ENCODE measurements at places on chromosomes 3 and 15. TPM values are rescaled to one million over a fixed set of nuclear protein-coding genes. Genes with fewer than 3 reads are reported as not detected.

The CPNE9 gene
- total RNA-seq, result 0.59 TPM

The ITIH3 gene
- total RNA-seq, result 0.97 TPM

The DISP2 gene
- 1.5 TPM for total RNA-seq

The LRRC31 gene
- total RNA-seq, result 1.4 TPM

The FEZF2 gene
- total RNA-seq, result not detected

DNA sequence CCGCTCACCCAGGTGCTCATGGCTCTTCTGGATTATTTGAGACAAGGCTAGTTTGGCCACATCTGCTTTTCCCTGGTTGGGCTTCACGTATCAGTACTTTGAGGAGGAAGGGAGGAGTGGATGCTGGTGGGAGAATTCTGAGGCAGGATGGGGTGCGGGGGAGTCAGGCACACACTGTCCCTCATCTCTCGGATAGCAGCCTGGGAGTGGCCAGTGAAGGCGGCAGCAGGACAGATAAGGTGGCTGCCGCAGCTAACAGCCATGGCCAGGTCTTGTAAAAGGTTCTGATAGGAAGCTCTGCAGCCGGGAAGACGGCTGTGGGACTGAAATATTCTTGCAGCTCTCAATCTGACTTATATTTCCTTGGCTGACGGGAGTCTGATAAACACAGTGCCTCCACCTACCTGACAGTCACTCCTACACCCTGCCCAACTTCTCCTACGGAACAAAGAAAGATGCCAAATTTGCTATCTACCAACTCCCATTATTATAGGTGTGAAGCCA lies 87.3 kb downstream of the MESD start:
- no peak overlapping the region for H3K4me3 ChIP-seq
- DNase-seq, result no peak
- H3K36me3 ChIP-seq, result peaks cover 10% of the 10 kb centered on the region
- no peaks in the 10 kb centered on the region for H3K27me3 ChIP-seq
- peaks cover 16% of the 10 kb centered on the region for H3K4me1 ChIP-seq
- H3K27ac ChIP-seq, result no peak overlapping the region

DNA sequence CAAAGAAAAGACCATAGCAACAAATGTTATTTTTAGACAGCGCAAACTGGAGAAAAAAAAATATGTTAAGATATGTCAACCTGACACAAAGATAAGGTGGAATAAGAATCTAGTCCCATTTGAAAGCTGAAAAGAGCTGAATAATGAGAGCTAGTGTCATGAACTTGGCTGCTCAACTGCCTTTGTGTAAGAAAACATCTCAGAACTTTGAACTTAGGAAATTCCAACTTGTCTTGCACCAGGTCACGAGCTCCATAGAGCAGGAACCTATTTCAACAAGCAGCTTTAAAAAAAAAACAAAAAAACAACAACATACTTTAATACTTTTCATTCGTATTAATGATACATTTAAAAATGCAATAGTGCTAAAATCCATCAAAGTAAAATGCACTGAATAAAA lies 79.5 kb downstream of the ZNF280D start:
- H3K27ac ChIP-seq, result no peak overlapping the region
- no peak overlapping the region for H3K4me3 ChIP-seq
- no peak for DNase-seq
- H3K4me1 ChIP-seq, result no peaks in the 10 kb centered on the region
- no peaks in the 10 kb centered on the region for H3K36me3 ChIP-seq
- no peaks in the 10 kb centered on the region for H3K27me3 ChIP-seq

DNA sequence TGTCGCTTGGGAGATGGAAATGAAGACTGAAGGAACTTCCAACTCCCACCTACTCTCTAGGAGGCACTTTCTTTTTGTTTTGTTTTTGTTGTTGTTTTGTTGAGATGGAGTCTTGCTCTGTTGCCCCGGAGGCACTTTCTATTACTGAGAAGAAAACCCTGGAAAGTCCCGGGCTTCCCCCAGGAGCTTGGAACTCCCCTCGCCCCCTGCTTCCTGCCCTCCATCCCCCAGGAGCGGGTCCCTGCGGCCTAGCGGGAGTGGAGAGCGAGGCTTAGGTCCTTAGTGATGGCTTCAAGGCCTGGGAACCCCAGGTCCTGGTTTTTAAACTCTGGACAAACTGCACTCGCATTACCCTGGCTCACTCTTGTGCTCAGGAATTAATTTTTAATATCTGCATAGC lies 195.7 kb downstream of the OCA2 start:
- H3K4me1 ChIP-seq, result no peaks in the 10 kb centered on the region
- DNase-seq, result no peak
- H3K36me3 ChIP-seq, result no peaks in the 10 kb centered on the region
- no peak overlapping the region for H3K27ac ChIP-seq
- H3K27me3 ChIP-seq, result no peaks in the 10 kb centered on the region

DNA sequence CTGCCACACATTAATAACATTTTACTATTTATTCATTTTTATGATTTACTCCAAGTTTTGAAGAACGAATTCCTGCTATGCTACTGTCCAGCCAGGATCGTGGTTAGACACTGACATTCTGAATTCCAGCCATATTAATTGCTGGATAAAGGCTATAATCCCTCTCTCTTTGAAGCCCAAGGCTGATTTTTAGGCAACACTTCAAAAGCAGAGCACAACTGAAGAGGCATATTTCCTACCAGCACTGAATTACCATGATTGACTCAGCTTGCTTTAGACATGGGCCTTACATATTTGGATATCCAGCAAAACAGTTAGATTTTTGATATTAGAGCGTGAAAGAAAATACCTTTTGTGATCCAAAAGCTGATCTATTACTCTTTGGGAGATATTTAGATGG lies 205.0 kb downstream of the ZIC1 start:
- no peak for DNase-seq
- H3K27ac ChIP-seq, result no peak overlapping the region
- H3K4me1 ChIP-seq, result peaks cover 35% of the 10 kb centered on the region
- no peaks in the 10 kb centered on the region for H3K36me3 ChIP-seq
- H3K27me3 ChIP-seq, result no peaks in the 10 kb centered on the region

- no peak overlapping the region for H3K27ac ChIP-seq
- no peak overlapping the region for H3K4me3 ChIP-seq
- H3K27me3 ChIP-seq, result no peaks in the 10 kb centered on the region
- no peak for DNase-seq
- no peaks in the 10 kb centered on the region for H3K36me3 ChIP-seq
Measured at GRCh38 chr3:152817400-152817799, 17.5 kb upstream of the P2RY1 start.

DNA sequence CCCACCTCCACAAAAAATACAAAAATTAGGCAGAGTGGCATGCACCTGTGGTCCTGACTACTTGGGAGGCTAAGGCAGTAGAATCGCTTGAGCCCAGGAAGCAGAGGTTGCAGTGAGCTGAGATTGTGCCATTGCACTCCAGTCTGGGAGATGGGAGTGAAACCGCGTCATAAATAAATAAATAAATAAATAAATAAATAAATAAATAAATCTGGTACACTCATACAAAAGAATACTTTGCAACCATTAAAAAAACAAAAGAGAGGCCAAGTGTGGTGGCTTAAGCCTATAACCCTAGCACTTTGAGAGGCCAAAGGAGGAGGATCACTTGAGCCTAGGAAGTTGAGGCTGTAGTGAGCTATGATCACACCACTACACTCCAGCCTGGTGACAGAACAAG lies 28.0 kb downstream of the MESP1 start:
- H3K36me3 ChIP-seq, result no peaks in the 10 kb centered on the region
- no peak for DNase-seq
- no peak overlapping the region for H3K4me3 ChIP-seq
- peaks cover 16% of the 10 kb centered on the region for H3K27me3 ChIP-seq

- DNase-seq, result no peak
- no peaks in the 10 kb centered on the region for H3K27me3 ChIP-seq
- peaks cover 10% of the 10 kb centered on the region for H3K4me1 ChIP-seq
- H3K4me3 ChIP-seq, result no peak overlapping the region
- peaks cover 11% of the 10 kb centered on the region for H3K36me3 ChIP-seq
- no peak overlapping the region for H3K27ac ChIP-seq
Measured at GRCh38 chr3:10004960-10005564, 18.4 kb upstream of the EMC3 start.

DNA sequence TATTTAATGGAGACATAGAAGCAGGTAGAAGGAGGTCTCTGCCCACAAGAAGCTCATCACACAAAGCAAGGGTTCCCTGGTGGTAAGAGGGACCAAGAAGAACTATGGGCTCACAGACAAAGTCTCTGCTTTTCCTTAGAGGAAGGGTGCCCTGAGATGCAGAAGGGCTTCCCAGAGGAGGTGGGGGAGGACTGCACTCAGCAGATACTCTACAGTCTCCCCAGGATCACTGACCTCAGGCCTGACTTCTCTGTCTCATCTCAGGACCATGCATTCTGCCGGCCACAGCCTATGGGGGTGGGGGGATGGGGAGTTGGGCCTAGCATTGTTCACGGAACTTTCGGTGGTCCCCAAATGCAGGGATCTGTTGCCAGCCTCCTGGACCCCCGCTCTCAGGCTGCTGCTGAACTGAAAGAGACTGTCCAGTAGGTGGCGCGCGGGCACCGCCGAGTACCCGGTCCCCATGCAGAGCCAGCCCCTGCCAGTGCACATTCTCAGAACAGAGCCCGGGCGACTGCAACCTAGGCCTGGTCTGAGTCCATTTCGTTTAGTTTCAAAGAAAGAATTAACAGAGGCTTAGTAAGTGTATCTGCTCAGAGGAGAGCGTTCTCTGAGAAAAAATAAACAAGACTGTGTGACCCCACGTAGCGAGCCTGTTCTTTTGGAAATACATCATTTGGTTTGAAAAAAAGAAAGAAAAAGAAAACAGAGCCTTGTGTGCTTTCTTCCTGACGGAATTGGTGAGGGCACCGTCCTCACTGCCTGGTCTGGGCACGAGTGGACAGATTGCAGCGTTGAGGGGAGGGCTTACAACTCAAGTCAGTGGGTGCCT lies 74.1 kb downstream of the LRTM1 start:
- H3K27ac ChIP-seq, result peak overlapping the region; percentile 44
- peaks cover 20% of the 10 kb centered on the region for H3K4me1 ChIP-seq
- peak; percentile 90 for DNase-seq
- H3K4me3 ChIP-seq, result peak overlapping the region; percentile 29

GRCh38 chr15:73712107-73712506 lies 27.9 kb downstream of the CD276 start:
- H3K4me1 ChIP-seq, result no peaks in the 10 kb centered on the region
- no peak overlapping the region for H3K4me3 ChIP-seq
- H3K36me3 ChIP-seq, result peaks cover 21% of the 10 kb centered on the region
- DNase-seq, result no peak
- H3K27me3 ChIP-seq, result no peaks in the 10 kb centered on the region
- no peak overlapping the region for H3K27ac ChIP-seq

DNA sequence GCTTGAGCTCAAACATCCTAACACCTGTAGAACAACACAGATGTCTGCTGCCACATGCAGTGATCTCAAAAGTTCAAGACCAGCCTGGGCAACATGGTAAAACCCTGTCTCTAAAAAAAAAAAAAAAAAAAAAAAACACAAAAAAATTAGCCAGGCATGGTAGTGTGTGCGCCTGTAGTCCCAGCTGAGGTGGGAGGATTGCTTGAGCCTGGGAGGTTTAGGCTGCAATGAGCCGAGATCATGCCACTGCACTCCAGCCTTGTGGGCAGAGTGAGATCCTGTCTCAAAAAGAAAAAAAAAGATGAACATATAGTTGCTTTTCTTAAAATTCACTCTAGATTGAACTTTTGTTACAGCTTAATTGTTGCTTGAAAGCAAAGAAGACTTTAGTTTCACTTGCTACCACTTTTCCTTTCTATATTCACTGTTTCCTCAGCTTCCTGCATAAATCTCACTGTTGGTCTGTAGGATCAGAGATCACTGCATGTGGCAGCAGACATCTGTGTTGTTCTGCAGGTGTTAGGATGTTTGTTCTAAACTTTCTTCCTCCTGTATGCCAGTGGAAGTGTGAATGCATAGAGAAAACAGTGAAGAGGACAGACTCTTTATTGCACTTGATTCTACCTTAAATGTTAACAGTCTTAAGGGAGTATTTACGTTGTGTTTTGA lies 12.6 kb downstream of the RAB11A start:
- no peak overlapping the region for H3K27ac ChIP-seq
- DNase-seq, result no peak
- peaks cover 16% of the 10 kb centered on the region for H3K4me1 ChIP-seq

- H3K27ac ChIP-seq, result no peak overlapping the region
- no peak for DNase-seq
- H3K36me3 ChIP-seq, result no peaks in the 10 kb centered on the region
Measured at GRCh38 chr3:69409831-69410230, 23.9 kb upstream of the FRMD4B start.

DNA sequence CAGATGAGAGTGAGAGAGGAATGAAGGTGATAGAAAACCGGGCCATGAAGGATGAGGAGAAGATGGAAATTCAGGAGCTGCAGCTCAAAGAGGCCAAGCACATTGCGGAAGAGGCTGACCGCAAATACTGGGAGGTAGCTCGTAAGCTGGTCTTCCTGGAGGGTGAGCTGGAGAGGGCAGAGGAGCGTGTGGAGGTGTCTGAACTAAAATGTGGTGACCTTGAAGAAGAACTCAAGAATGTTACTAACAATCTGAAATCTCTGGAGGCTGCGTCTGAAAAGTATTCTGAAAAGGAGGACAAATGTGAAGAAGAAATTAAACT lies 88.9 kb downstream of the EOMES start:
- H3K27me3 ChIP-seq, result peaks cover 4% of the 10 kb centered on the region
- H3K27ac ChIP-seq, result peak overlapping the region; percentile 19
- no peak for DNase-seq
- H3K4me1 ChIP-seq, result peaks cover 4% of the 10 kb centered on the region
- peak overlapping the region; percentile 83 for H3K4me3 ChIP-seq
- no peaks in the 10 kb centered on the region for H3K36me3 ChIP-seq

DNA sequence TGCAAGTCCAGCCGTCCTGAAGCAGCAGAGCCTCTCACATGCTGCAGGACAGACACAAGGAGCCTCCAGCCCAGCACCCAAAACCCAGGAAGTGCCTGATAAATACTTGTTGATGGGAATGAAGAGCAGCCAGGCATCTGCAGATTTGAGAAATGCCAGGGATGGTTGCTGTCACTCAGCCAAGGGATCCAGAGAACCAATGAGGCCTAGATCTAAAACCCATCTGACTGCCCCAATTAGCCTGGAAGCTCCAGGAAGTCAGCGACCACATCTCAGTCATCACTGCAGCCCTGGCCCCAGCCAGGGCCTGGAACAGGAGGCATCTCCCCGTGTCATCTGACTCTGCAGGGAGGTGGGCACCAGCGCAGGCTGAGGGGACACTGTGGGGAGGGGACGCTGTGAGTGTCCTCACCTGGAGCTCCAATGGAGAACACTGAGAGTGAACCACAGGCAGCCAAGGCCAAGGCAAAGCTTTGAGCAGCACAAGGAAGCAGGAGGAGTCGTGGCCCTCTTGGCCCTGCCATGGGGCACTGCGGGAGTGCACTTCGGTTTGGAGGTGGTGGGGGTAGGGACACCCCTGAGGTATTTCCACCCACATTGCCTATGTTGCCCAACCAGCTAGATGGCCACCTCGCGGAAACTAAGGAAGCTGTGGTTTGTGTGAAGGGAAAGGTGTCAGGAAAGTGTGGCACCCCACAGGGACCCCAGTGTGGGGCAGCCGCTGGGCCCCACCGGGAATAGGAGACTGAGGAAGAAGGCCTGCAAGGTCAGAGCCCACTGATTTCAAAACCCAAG lies 229.5 kb downstream of the VPS13C start:
- peaks cover 13% of the 10 kb centered on the region for H3K27me3 ChIP-seq
- H3K36me3 ChIP-seq, result no peaks in the 10 kb centered on the region
- H3K4me1 ChIP-seq, result no peaks in the 10 kb centered on the region
- no peak overlapping the region for H3K27ac ChIP-seq
- H3K4me3 ChIP-seq, result no peak overlapping the region

Measured in type B pancreatic cell (in vitro differentiated cells).